Cardiac muscle cell (in vitro differentiated cells and primary cell): ENCODE measurements at places on chromosomes 13 and 19.

- DNase-seq, result peak; percentile 84
- H3K27me3 ChIP-seq, result no peaks in the 10 kb centered on the region
- peaks cover 31% of the 10 kb centered on the region for H3K4me1 ChIP-seq
- H3K4me3 ChIP-seq, result no peak overlapping the region
- no peaks in the 10 kb centered on the region for H3K36me3 ChIP-seq
Observed at GRCh38 chr19:4374498-4375163, 25.7 kb downstream of the SH3GL1 start.

DNA sequence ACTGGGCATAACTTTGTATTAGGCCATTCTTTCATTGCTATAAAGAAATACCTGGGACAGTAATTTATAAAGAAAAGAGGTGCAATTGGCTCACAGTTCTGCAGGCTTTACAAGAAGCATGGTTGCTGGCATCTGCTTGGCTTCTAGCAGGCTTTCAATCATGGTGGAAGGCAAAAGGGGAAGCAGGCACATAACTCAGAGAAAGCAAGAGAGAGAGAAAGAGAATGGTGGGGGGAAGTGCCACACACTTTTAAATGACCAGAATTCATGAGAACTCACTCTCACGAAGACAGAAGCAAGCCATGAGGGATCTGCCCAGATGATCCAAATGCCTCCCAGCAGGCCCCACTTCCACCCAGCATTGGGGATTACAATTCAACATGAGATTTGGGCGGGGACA is 179.7 kb downstream of the SPRY2 start:
- H3K27me3 ChIP-seq, result no peaks in the 10 kb centered on the region
- no peaks in the 10 kb centered on the region for H3K36me3 ChIP-seq
- no peak overlapping the region for H3K4me3 ChIP-seq

DNA sequence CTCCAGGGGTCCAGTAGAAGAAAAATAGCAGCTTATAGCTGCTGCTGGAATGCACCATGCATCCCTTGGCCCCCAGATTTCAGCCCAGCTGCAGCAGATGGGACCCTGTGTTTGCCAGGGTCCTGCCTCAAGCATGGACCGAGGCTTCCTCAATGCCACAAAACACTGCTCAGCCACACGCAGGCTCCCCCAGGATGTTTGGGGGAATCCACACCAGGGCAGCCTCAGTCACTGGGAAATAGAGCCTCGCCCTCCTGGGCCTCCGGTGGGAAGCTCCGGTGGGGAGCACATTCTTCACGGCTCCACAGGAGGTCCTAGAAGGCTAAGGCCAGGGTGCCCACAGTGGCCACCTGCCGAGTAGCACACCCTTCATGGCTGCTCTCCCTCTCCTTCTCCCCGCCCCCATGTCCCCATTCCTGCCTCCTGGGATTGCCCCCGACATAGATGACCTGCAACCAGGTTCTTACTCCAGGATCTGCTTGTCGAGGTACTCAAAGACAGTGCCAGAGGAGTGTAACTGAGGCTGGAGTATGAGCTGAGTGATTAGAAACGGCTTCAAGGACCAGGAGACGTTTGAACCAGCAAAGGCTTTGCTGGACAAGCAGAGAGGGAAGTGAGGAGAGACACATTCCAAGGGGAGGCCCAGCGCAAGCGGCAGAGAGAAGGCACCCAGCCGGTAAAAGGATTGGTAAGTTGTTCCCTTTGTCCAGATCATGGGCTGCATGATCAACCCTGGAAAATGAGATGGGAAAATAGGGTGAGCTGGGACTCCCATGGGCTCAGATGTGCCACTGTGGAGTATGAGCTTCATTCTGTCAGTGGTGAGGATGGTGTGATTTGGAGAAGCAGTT is 110.7 kb upstream of the UQCRFS1 start:
- H3K27ac ChIP-seq, result no peak overlapping the region
- H3K36me3 ChIP-seq, result no peaks in the 10 kb centered on the region
- no peak for DNase-seq
- H3K27me3 ChIP-seq, result no peaks in the 10 kb centered on the region
- no peaks in the 10 kb centered on the region for H3K4me1 ChIP-seq

DNA sequence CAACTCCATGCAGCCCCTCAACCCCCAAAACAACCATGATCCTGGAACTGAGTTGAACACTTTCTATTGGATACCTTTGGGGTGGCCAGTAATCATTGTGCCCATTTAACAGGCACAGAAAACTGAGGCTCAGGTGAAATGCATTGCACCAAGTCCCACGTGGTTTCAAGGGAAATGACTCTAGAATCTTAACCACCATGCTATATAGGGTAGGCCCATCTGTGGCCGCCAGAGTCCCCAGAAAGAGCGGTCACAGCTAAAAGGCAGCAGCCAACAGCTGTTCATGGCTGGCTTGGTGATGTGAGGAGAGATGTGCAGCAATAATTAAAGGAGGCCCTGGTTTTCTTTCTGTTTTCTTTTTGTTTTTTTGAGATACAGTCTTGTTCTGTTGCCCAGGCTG is 2.6 kb downstream of the CNN1 start:
- H3K27me3 ChIP-seq, result no peaks in the 10 kb centered on the region
- H3K36me3 ChIP-seq, result no peaks in the 10 kb centered on the region
- peaks cover 11% of the 10 kb centered on the region for H3K4me1 ChIP-seq

GRCh38 chr13:40671956-40672764 is 5.7 kb upstream of the FOXO1 start:
- no peaks in the 10 kb centered on the region for H3K4me1 ChIP-seq
- no peaks in the 10 kb centered on the region for H3K36me3 ChIP-seq

- no peak overlapping the region for H3K4me3 ChIP-seq
- DNase-seq, result no peak
- H3K27me3 ChIP-seq, result no peaks in the 10 kb centered on the region
- H3K27ac ChIP-seq, result no peak overlapping the region
- H3K4me1 ChIP-seq, result no peaks in the 10 kb centered on the region
Observed at GRCh38 chr13:44951184-44951583, 38.1 kb downstream of the NUFIP1 start.

- no peaks in the 10 kb centered on the region for H3K27me3 ChIP-seq
- peaks cover 8% of the 10 kb centered on the region for H3K36me3 ChIP-seq
- no peak overlapping the region for H3K4me3 ChIP-seq
- no peaks in the 10 kb centered on the region for H3K4me1 ChIP-seq
- no peak for DNase-seq
Observed at GRCh38 chr13:60538566-60538965, 141.5 kb downstream of the TDRD3 start.

DNA sequence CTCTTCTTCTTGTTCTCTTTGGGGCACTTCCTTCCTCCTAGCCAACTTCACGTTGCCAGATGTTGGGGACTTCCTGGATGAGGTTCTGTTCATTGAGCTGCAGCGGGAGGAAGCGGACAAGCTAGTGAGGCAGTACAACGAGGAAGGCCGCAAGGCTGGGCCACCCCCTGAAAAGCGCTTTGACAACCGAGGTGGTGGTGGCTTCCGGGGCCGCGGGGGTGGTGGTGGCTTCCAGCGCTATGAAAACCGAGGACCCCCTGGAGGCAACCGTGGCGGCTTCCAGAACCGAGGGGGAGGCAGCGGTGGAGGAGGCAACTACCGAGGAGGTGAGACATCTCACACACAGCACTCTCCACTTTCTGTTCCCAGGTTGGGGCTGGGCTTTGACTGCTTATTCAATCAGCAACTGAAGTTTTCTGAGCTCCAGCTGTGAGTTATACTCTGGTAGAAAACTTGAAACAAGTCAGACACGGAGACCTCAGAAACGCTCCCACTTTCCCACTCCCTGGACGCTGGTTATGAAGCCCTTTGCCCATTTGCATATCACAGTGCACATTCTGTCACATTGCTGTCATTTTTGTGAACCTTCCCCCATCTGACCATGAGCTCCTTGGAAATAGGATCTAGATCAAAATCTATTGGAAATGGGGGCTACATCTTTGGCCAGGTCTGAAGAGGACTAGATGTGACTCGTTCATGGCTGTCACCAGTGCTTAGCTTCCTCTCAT is 7.2 kb upstream of the CCDC97 start:
- peaks cover 33% of the 10 kb centered on the region for H3K4me1 ChIP-seq
- no peak overlapping the region for H3K27ac ChIP-seq
- H3K4me3 ChIP-seq, result no peak overlapping the region
- no peak for DNase-seq
- H3K36me3 ChIP-seq, result peaks cover 58% of the 10 kb centered on the region
- no peaks in the 10 kb centered on the region for H3K27me3 ChIP-seq

DNA sequence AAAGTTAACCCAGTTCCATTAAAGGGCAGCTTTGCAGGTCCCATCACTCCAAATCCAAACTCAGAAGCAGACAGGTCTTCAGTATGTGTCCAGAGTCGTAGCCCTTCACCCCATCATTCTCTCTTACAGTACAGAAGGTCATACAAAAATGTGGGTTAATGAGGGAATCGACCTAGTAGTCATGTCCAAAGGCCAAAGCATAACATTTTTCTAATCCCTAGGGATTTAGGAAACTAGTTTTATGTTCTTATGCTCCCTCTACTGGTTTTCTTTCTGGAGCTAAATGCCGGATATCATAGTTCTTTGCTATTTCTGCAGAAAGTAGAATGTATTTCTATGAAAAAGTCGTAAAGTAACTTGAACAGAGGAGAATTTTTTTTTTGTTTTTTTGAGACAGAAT is 72.2 kb downstream of the DHRS12 start:
- H3K4me1 ChIP-seq, result no peaks in the 10 kb centered on the region
- no peaks in the 10 kb centered on the region for H3K27me3 ChIP-seq
- no peak overlapping the region for H3K27ac ChIP-seq
- DNase-seq, result peak; percentile 82
- H3K4me3 ChIP-seq, result no peak overlapping the region

DNA sequence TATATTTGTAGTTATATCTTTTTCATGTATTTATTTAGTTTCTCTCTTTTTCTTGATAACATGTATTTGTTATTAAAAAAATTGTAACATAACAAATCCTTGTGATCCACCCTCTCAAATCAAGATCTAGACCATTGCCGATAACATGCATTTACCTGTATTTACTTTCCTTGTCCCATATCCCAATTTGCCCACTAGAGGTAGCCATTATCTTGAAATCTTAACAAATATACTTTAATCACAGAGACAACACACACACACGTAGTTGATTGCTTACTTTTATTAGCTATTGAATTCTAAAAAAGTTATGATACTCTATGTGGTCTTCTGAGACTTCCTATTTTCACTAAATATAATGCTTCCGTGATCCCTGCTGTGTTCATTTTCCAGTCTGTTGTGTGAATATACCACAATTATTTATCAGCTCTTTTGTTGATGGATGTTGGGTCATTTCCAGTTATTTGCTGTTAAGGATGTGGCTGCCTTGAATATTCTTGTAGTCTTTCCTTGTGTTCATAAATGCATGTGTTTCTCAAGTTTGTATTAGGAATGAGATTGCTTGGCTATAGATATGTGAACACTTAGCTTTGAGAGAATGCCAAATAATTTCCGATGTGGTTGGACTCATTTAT is 31.3 kb upstream of the ZMYM2 start:
- peak; percentile 15 for DNase-seq
- no peaks in the 10 kb centered on the region for H3K27me3 ChIP-seq
- no peak overlapping the region for H3K27ac ChIP-seq
- H3K4me3 ChIP-seq, result no peak overlapping the region
- no peaks in the 10 kb centered on the region for H3K4me1 ChIP-seq

DNA sequence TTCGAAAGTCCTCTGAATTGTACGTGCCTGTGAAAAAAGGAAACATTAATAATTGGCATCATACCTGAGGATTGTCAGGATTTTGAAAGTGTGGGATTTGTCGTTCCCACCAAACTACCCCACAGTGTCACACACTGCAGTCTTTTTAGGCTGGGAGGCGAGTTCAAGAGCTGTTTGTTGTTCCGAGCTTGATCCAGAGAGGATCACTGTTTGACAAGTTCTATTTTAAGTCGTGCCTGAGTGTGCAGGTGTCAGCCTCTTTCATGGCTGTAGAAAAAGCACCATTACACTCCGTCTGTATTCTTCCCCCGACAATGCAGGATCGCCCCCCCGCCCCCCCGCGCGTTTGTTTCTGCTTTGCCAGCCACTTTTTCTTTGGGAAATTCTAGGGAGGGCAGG is 635 bp upstream of the NBEA start:
- no peaks in the 10 kb centered on the region for H3K36me3 ChIP-seq
- no peak for DNase-seq
- peak overlapping the region; percentile 76 for H3K4me3 ChIP-seq
- peaks cover 6% of the 10 kb centered on the region for H3K4me1 ChIP-seq
- H3K27ac ChIP-seq, result no peak overlapping the region
- no peaks in the 10 kb centered on the region for H3K27me3 ChIP-seq

- no peaks in the 10 kb centered on the region for H3K36me3 ChIP-seq
- no peak overlapping the region for H3K4me3 ChIP-seq
- peaks cover 16% of the 10 kb centered on the region for H3K4me1 ChIP-seq
- no peaks in the 10 kb centered on the region for H3K27me3 ChIP-seq
- H3K27ac ChIP-seq, result no peak overlapping the region
Observed at GRCh38 chr13:33537676-33538075, 252.1 kb upstream of the STARD13 start.

DNA sequence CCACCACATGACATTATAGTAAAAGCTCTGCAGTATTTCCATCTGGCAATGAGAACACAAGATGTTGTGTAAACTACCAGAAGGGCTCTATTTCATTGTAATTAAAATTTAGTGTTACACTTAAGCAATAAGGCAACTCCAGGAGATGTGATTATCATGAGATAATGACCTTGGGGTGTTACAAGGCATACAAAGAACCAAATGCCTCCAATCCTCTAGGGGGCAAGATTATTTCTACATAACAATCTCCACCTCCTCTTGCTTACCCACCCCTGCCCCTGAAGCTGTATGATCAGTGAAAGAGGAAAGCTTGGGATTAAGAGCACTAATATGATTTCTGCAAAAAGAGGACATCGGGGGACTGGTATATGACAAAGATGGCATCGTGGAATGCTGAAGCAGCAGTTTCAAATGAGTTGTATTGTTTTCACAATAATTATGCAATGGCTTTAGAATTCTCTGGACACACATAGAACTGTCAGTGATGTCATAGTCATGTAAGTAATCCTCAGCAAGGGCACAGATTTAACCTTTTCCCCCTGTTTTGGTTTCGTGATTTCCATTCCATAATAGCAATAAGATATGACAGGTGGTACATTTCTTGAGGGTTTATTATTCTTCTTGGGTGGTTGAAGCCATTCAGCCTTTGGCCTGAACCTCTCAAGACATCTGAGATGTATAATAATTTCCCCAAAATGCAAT is 295.3 kb downstream of the MZT1 start:
- no peaks in the 10 kb centered on the region for H3K27me3 ChIP-seq
- no peak overlapping the region for H3K4me3 ChIP-seq
- DNase-seq, result no peak
- H3K36me3 ChIP-seq, result no peaks in the 10 kb centered on the region
- H3K27ac ChIP-seq, result no peak overlapping the region

DNA sequence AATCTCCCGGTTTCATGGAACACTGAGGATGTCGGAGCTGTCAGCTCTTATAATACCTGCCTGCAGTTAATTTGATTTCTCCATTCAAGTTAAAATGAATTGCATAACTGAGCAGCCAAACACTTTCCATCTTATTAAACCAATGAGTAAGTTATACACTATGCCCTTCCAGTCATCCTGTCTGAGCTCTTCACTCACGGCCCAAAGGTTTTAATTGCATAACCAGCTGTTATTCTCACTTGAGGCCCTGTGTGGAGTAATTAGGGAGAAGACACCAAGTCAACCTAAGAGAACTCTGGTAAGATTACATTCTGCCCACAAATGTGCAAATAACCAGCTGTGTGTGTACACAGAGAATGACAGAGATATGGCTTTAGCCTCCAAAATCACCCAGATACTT is 303.5 kb downstream of the TBC1D4 start:
- H3K4me1 ChIP-seq, result no peaks in the 10 kb centered on the region
- no peaks in the 10 kb centered on the region for H3K36me3 ChIP-seq
- H3K27ac ChIP-seq, result no peak overlapping the region
- no peak for DNase-seq
- no peak overlapping the region for H3K4me3 ChIP-seq

- H3K36me3 ChIP-seq, result peaks cover 20% of the 10 kb centered on the region
- DNase-seq, result peak; percentile 97
- H3K27ac ChIP-seq, result peak overlapping the region; percentile 84
- H3K4me1 ChIP-seq, result peaks cover 10% of the 10 kb centered on the region
- H3K4me3 ChIP-seq, result no peak overlapping the region
- no peaks in the 10 kb centered on the region for H3K27me3 ChIP-seq
Observed at GRCh38 chr19:932648-933552, 7.1 kb downstream of the ARID3A start.
